ENCODE measurements at places on chromosomes 12 and 14.

DNA sequence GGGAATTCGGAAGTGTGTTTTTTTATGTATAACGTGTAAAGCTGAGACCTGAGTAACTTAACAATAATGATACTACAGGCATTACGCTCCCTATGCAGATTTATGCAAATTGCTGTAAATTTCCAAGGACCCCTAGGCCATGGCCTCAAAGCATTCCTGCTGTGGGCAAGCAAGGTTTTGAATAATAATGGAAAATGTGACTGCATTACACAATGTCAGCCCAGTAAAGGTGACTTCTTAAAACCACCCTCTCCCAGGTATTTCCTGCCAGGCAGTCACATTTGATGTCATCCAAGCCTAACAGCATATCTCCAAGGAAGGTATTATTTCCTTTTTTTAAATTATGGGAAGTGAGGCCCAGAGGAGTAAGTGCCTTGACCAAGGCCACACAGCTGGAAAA, 621.0 kb downstream of the BCL11B start:
- DNase-seq, result no peak

DNA sequence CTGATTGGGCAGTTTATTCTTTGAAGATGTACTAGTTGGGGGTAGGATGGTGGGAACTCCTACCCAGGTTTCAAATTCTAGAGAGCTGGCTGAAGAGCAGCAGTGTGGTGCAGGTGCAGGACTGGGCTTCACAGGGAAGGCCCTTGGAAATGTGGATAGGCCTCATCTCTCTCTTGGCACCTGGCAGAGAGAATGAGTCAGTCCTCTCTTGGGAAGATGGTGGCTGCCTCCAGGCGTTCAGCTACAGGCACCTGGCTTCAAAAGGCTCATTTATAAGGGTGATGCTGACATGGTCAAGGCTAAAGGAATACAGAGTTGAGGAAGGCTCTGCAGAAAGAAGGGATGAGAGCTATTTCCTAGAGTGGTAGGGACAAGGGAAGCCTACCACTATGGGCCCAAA, 179.7 kb upstream of the VASH1 start:
- DNase-seq, result no peak

- no peak for DNase-seq
Measured at GRCh38 chr14:54102530-54102929, 145.9 kb upstream of the BMP4 start.

- no peak for DNase-seq
Measured at GRCh38 chr12:41234692-41235091, 46.6 kb downstream of the PDZRN4 start.

DNA sequence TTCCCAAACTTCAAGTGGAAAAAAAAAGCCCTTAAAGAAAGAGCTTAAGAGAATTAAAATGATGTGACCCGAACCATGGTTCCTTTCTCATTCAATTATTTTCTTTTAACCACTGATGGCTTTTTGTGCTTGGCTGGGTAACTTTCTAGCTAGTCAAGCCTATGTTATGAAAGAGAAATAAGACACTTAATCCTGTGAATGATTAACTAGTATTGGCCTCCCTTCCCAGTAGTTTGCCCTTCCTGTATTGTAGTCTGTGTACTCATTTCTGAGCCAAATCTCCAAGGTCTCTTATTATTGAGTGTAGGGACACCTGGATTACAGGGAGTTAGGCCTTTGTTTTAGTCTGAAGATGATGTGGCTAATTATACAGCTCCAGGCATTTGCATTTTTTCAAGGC, 353.0 kb downstream of the RAD51B start:
- DNase-seq, result no peak

GRCh38 chr14:71597955-71598660, 334.1 kb upstream of the RGS6 start:
- DNase-seq, result no peak

DNA sequence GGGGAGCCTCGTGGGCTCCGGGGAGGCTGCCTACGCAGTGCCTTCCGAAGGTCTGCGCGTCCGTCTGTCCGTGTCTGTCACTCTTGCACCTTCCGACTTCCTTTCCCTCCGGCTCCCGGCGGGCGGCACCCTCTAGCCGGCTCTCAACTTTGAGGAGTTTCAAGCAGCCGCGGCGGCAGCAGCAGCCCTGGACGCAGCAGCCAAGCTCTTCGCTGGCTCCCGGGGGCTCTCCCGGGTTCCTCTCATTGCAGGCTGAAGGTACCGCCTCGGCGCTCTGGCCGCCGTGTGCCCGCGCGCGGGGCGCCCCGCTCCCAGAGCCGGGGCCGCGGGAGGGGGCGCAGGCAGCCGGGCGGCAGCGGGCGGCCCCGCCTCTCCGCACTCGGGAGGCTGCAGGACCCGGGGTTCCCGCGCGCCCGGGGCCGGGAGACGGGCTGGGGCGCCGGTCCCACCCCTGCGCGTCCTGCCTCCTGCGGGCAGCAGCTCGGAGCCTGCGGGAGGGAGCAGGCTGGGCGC, at the start of the genes AMIGO2 and PCED1B:
TSS of gene AMIGO2 (minus strand) at position 492 of the 513 bp plus-strand sequence. CDS start 957 bp downstream, outside the sequence.
TSS of gene PCED1B (plus strand) at position 154 of the 513 bp plus-strand sequence. CDS start 155,443 bp downstream, outside the sequence.
- DNase-seq, result peak; percentile 64

GRCh38 chr12:4438834-4439596, 6.6 kb downstream of the FGF6 start:
- no peak for DNase-seq

DNA sequence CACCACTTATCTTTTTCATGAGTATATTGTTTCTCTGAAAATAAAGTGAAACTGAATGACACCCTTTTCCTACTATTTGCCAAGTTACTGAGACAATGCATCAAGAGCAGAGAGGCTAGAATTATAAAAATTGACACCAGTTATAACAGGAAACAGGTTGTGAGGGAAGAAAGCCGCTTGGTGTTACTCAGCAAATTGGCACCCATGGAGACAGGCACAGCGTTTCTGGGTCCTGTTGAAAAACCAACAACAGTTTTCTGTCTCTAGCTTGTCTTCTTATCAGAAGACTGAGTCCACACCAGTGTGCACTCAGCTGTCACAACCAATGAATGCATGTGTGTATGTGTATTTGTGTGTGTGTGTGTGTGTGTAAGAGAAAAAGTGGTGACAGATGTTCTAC, 267.7 kb downstream of the KCNH5 start:
- DNase-seq, result no peak

- no peak for DNase-seq
Measured at GRCh38 chr12:8946733-8947132, 2.7 kb downstream of the M6PR start.

DNA sequence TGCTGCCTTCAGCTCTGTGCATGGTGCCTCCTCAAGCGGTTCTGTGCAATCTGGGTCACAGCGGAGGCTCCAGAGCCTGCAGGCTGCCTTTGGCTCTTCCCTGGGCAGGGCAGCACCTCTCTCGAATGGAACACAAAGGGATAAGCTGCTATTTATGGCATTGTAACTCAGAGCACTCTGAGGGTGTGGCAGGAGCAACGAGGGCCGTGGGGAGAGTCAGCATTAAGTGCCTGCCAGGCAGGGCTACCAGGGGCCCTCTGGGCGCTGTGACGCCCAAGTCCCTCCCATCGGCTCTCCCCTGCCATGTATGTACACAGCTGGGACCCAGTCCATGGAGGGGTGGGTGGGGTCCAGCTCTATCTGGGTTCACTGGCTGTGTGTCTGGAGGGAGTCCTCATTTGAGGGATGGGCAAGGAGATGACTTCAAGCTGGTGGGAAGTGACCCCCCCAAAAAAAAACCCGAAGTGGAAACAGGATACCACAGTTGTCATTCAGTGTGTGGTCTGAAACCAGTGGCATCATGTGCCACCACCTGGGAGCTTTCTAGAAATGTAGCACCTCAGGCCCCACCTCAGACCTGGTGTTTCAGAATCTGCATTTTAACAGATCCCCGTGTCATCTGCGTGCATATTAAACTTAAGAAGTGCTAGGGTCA, 44.0 kb upstream of the OAS1 start:
- DNase-seq, result no peak

- no peak for DNase-seq
Measured at GRCh38 chr12:29158115-29158763, 9.2 kb downstream of the FAR2 start.

DNA sequence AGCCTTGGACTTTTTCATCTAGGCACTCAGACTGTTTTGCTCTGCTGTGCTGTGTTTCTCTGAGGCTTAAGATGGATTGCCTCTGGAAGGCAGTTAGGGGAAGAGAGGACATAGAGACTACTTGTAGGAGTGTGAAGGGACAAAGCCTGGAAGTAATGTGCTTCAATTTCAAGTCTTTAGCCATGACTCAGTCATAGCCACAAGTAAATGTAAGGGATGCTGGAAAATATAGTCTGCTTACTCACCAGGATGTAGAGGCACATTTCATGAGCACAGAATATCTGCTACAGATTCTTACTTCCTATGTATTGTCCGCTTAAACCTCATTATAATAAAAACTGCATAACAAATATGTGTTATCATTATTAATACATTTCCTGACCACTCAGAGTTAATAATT, 794.3 kb upstream of the NOVA1 start:
- no peak for DNase-seq

DNA sequence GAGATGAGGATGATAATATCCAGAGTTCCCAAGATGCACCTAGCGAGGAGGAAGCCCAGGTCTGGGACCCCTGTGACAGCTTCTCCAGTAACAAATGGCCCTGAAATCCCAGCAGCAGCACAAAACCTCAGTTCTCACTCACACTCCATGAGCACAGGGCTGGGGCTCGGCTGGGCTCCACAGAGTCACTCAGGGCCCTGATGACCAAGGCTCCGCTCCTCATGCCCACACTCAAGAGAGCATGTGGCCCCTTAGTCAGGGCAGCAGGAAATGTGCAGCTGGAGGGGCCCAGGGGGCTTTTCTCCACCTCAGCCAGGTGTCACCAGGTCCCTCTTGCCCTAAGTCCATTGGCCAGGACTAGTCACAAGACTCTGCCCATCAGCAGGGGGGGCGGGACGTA, 242.7 kb upstream of the SFSWAP start:
- DNase-seq, result no peak

DNA sequence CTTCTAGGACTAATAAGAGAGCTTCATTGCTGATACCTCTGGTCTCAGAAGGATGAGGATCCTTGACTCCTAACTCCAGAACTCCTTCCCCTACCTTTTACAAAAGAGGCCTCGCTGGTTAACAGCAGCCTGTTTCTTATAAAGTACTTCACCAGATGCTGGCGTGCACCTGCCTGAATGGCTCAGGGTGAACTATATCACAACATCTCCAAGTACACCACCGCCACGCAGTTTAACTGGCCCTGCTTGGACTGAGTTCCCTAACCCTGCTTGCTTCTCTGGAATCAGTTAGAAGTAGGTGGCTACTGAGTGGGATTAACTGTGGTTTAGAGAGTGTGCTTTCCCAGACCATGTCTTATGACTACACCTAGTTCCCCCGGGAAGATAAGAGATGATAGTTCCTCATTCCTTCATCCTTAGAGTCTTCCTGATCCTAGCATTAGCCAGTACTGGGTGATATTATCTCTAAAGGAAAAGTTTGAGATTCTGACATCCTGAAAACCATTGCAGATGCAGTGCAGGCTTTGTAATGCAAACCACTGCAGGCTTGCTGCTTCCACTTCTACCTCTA, 3.0 kb downstream of the FOXJ2 start:
- no peak for DNase-seq

DNA sequence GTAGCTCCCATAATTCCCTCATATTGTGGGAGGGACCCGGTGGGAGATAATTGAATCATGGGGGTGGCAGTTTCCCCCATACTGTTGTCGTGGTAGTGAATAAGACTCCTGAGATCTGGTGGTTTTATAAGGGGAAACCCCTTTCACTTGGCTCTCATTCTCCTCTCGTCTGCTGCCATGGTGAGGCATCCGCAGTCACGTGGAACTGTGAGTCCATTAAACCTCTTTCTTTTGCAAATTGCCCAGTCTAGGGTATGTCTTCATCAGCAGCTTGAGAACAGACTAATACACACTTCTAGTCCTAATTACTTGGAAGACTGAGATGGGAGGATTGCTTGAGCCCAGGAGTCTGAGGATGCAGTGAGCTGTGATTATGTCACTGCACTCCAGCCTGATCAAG, 64.4 kb downstream of the TMX1 start:
- DNase-seq, result no peak

- DNase-seq, result no peak
Measured at GRCh38 chr12:92042791-92043531, 102.7 kb downstream of the BTG1 start.

DNA sequence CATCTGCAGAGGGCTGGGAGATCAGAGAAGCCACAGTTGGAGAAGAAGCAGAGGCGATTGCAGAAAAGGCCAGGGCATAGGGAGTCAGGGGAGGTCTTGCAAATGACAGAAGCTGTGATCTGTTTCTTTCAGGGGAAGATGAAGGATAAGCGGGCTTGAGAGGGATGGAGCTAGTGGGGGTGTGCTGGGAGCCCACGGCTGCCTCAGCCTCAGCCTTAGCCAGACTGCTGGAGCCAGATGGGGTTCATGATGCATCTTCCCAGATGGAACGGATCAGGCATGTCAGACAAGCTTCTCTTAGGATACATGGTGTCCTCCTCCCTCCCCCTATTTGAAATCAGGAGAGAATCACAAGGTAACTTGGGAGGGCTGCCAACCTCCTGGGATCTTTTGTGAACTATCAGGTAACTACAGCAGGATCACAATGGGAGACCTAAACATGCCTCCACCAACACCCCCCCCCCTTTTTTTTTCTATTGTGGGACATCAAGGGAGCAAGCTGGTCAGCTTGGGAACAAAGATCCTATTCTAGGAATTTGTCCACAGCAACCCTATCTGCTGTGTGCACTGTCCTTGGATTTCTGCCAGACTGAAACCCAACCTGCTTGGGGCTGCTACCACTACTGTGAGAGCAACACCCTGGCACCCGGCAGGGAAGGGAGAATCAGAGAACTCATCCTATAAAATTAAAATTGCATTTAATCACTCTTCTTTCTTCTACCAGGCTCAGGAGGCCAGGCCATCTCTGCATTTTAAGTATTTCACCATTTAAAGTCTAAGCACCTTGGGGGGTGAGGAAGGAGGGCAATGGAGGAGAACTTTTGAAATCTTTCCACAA, 10.7 kb upstream of the ATP2A2 start:
- DNase-seq, result no peak

- DNase-seq, result no peak
Measured at GRCh38 chr12:91935296-91935695, 210.3 kb downstream of the BTG1 start.

GRCh38 chr12:12791756-12792369, 6.4 kb downstream of the APOLD1 start:
- DNase-seq, result no peak

- DNase-seq, result no peak
Measured at GRCh38 chr12:79508622-79509021, 182.1 kb downstream of the PAWR start.

- DNase-seq, result no peak
Measured at GRCh38 chr14:75519826-75520728, 2.2 kb upstream of the BATF start.

DNA sequence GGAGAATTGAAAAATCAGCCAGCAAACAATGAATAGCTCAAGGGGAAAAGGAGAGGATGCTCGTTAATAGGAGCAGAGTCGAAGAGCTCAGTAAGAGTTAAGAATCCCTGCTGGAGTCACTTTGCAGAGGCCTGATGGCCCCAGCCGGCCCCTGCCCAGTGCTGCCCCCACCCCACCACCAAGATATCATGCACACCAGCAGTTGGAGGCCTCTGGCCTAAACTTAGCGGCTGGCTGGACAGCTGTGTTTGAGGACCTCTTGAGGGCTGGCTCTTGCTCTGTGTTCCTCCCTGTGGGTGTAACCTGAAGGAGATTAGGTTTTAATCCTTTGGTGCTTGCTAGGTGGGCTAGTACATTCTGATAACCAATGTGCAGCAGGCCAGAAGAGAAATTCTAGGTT, 142.0 kb downstream of the PLXNC1 start:
- DNase-seq, result no peak

- DNase-seq, result no peak
Measured at GRCh38 chr14:50049703-50050570, 66.4 kb downstream of the VCPKMT start.

GRCh38 chr14:91925001-91925726, 22.3 kb downstream of the FBLN5 start:
- no peak for DNase-seq
